Placental epithelial cell (primary cell): ENCODE measurements at places on chromosomes 4 and X. TPM values are rescaled to one million over a fixed set of nuclear protein-coding genes. Genes with fewer than 3 reads are reported as not detected.

Gene BEX2
- total RNA-seq = 2.1 and 6.7 TPM in 2 replicates

Gene NPY1R
- not detected in 2 replicates for total RNA-seq

Gene UBA6
- 35.7 and 165 TPM in 2 replicates for total RNA-seq

Gene CXCL3
- total RNA-seq = not detected in 2 replicates

Gene YTHDC1
- total RNA-seq = 43.4 and 61.6 TPM in 2 replicates

Gene CABS1
- total RNA-seq = not detected in 2 replicates

Gene PHEX
- total RNA-seq = 0.65 and 1.2 TPM in 2 replicates

Gene TRIM75
- not detected in 2 replicates for total RNA-seq

Gene SSX2B
- total RNA-seq = not detected in 2 replicates

Gene ARHGAP36
- total RNA-seq = not detected in 2 replicates

Gene ODAPH
- 3.5 and 115 TPM in 2 replicates for total RNA-seq

Gene ANAPC4
- total RNA-seq = 17.3 and 19.4 TPM in 2 replicates

Gene DMRTC1
- not detected in 2 replicates for total RNA-seq

Gene LSM6
- total RNA-seq = 21.4 and 21.6 TPM in 2 replicates

Gene NDST3
- 2.0 and 2.3 TPM in 2 replicates for total RNA-seq

Gene FAM149A
- total RNA-seq = 1.5 and 9.0 TPM in 2 replicates

Gene GPR34
- not detected in 2 replicates for total RNA-seq

Gene ASB5
- total RNA-seq = not detected in 2 replicates

Gene SLC6A8
- 2.7 and 4.0 TPM in 2 replicates for total RNA-seq

Gene KLB
- total RNA-seq = 0.39 and 0.54 TPM in 2 replicates

Gene TEX13A
- total RNA-seq = not detected in 2 replicates

Gene GPRASP3
- total RNA-seq = 2.1 and 3.9 TPM in 2 replicates

Gene KLHL34
- 0.79 and 2.0 TPM in 2 replicates for total RNA-seq

Gene GUCY2F
- not detected in 2 replicates for total RNA-seq

Gene REELD1
- not detected in 2 replicates for total RNA-seq

Gene RTL5
- 0.33 and 0.79 TPM in 2 replicates for total RNA-seq

Gene ASB11
- total RNA-seq = not detected in 2 replicates

Gene TLR8
- total RNA-seq = under 0.01 TPM in 1 of 2 replicates, not detected in the other

Gene CXorf65
- total RNA-seq = not detected in 2 replicates

Gene SULT1B1
- total RNA-seq = not detected in 2 replicates

Gene NOX1
- 0.11 TPM in 1 of 2 replicates, not detected in the other for total RNA-seq

Gene TMEM150C
- under 0.01 and 0.11 TPM in 2 replicates for total RNA-seq

Gene C4orf54
- total RNA-seq = under 0.01 TPM in 1 of 2 replicates, not detected in the other

Gene NPY5R
- not detected in 2 replicates for total RNA-seq

Gene ERCC6L
- total RNA-seq = 1.1 and 1.6 TPM in 2 replicates

Gene HSFX3
- total RNA-seq = not detected in 2 replicates
